ENCODE measurements at places on chromosomes 7 and 10. TPM values are rescaled to one million over a fixed set of nuclear protein-coding genes. Genes with fewer than 3 reads are reported as not detected.
A peak's percentile ranks its signal among the peaks of the same experiment; 100 is the strongest.

The ATP6V1F gene
- total RNA-seq = 172 TPM

The FGFBP3 gene
- 0.42 TPM for total RNA-seq

DNA sequence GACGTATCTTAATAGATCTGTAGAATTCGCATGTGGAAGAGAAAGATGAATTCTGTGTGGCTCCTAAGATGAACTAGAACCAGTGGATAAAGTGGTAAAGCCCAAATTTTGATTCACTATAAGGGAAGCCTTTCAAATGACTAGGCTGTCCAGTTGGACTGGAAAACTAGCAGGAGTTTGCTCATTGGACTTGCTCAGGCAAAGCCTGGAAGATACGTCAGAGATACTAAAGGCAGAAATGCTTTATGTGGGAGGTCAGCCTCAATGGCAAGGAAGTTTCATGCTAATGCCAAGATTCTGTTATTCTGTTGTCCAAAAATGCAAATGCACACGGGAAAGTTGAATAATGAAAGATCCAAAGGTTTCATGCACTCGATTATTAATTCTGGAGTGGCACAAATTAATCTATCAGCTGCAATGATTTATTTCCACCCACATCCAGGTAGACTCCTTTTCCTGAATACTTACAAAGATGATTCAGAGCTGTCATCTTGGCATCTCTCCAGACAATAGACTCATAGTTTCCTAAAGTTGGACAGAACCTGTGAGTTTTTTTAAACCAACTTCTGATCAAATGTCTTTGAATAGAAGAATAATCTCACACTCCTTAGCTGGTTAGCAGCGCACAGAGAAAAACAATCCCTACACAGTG is 20.5 kb upstream of the PPP1R3C start:
- peak; percentile 30 for DNase-seq

DNA sequence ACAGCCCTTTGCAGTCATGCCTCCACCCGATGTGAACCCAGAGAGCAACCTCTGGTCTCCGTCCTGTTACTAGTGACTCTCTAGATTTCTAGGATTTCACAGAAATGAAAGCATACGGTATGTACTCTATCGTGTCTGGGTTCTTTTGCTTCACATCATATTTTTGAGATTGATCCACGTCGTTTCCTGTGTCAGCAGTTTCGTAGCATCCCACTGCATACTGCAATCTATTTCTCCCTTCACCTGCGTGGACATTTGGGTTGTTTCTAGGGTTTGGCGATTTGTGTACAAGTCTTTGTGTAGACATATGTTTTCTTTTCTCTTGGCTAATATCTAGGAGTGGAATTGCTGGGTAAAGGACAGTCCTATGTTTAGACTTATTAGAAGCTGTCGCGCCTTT is 119.8 kb upstream of the PCBD1 start:
- no peak for DNase-seq

GRCh38 chr10:49750546-49750945 is 11.6 kb downstream of the OGDHL start:
- no peak for DNase-seq

The ADGRA1 gene
- total RNA-seq = 16.8 TPM

The SRRM3 gene
- 2.8 TPM for total RNA-seq

DNA sequence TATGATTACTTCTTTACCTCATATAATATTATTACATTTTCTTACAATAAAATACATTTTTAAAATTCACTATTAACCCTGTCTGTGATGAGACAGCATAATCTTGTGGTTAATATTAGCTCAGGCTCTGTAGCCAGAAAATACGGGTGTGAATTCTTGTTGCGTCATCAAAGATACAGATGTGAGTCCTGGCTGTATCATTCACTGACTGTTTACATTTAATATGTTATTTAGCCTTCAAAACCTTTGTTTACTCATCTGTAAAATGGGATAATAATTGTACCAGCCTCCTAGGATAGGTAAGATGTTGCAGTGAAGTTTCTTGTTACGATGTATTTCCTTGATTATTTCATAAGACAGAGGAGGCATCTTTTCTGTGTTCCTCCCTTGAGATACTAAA is 184.7 kb upstream of the PRPS1L1 start:
- DNase-seq = no peak

The DPYSL4 gene
- 22.3 TPM for total RNA-seq

GRCh38 chr10:127920306-127921074 is 13.6 kb downstream of the PTPRE start:
- DNase-seq = no peak

DNA sequence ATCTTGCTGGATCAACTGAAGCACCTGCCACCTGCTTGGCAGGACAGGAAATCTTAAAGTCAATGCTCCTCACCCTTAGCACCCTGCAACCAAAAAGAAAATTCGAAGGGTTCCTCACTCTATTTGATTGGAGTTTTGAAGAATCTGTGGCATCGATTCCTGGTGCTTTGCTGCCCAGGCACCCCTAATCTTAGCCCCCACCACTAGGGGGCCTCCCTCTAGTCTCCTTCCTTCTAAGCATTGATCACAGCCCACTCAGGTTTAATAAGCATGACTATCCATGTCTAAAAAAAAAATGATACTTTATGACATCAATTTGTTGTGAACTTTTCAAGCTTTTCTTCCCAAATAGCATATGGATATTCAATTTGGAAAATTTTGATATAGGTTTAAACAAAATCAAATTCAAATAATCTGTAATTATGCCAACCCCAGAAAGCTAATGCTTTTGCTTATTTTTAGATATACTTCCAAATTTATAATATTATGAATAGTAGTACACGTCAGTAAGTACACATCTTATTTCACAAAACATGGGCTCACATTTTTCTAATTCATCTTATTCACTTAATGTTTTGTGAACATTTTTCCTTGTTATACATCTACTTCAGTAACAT is 45.3 kb downstream of the NRG3 start:
- DNase-seq = no peak

The CYP26C1 gene
- total RNA-seq = 0.10 TPM

The CLRN3 gene
- not detected for total RNA-seq

- no peak for DNase-seq
These were observed 89.6 kb downstream of the USP6NL start for GRCh38 chr10:11521860-11522259.

The RBP3 gene
- total RNA-seq = not detected

The MOSPD3 gene
- 10.9 TPM for total RNA-seq

DNA sequence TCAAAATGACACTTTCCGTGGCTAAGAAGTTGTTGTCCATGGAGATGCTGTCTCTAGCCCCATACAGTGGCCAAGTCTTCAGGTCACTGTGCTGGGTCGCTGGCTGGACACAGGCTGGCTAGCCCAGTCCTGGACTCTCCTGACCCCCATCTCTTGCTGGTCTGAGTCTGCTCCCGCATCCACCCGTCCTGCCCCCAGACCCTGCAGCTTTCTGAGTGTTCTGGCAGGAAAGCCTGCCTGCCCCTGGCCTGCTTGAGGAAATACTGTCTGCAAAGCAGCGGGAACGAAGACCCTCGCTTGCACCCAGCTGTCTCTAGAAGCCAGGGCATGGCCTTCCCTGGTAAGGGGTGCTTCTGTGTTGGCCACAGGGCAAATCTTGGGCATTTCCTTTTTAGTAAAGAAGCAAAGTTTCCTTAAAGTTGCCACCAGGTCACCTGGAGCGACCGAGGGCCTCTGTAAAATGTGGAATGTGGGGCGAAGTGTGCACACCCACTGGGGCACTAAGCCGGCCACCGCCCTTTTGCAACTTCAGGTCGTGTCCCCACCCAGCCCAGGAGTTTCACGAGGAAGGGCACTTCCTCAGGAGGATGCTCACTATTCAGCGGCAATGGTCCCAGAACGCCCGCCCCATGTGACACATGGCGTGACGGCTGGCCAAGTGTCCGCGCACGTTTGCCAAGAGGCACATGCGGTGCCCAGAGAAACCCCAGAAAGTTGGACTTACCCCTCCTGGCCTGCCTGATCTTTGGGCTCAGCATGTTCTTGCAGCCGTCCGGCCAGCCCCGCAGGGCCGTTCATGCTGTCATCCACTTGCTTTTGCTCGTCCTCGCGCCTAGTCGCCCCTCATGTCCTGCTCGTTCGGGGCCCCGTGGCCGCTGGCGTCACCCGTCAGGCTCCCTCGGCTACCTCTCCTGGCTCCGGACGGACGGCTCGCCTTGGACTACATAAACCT is 558 bp downstream of the ARHGAP22 start:
- peak; percentile 53 for DNase-seq

DNA sequence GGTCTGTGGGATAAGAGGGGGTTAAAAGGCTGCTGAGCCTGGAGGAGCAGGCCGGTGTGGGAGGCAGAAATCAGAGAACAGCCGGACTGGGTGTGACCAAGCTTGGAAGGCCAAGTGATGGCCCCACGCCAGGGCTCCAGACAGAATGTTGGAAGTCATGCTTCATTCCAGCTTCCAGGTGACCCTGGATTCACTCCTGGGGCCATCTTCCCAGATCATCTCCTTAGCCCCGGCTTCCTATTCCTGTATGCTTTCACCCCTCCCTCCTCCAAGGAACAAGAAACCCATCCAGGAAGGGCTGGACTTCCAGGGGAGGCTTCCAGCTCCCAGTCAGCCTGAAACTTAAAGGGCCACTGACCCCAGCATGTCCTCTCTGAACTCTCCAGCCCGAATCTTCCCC is 1.0 kb downstream of the INMT start:
- peak; percentile 83 for DNase-seq

The PVRIG gene
- not detected for total RNA-seq

DNA sequence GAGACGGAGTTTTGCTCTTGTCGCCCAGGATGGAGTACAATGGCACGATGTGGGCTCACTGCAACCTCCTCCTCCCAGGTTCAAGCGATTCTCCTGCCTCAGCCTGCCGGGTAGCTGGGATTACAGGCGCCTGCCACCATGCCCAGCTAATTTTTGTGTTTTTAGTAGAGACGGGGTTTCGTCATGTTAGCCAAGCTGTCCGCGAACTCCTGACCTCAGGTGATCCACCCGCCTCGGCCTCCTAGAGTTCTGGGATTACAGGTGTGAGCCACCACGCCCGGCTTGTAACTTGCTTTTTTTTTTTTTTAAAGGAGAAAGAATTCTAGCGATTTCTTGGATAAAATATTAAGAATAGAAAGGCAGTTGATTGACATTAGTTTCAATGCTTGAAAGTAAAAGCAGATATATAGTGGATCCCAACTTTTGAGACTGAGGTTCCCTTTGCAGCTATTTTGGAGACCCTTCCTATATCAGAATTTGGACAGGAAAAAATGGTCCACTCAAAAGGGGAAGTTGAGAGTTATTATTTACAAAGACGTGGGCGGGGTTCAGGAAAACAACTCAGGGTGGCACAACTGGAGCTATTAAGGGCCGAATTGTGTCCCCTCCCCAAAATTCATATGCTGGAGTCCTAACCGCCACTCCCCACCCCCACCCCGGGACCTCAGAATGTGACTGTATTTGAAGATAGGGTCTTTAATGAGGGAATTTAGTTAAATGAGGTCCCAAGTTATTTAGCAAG is 1.3 kb upstream of the ERCC6 start:
- DNase-seq = no peak

Measured in myocyte (in vitro differentiated cells).